ENCODE measurements at places on chromosomes 13 and 19.
A peak's percentile ranks its signal among the peaks of the same experiment; 100 is the strongest.

GRCh38 chr19:21052902-21053301 is 29.1 kb upstream of the ZNF714 start:
- DNase-seq: no peak

- no peak for DNase-seq
Observed at GRCh38 chr19:2083174-2083854, 12.8 kb downstream of the MOB3A start.

DNA sequence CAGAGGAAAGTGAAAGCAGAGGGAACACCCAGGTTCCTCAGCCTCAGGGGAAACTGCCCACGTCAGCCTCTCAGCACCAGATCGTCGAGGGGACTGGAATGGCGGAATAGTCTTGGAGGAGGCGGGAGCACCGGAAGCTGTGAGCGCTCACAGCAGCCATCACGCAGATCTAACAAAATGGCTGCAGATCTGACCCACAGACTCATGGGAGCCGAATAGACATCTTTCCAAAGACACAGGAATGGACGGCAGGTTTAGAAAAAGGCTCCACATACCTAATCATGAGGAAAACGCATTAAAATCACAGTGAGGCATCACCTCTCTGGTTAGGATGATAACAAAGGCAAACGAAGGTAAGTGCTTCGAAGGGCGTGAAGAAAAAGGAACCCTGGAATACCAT is 11.8 kb upstream of the LILRA2 start:
- DNase-seq: no peak

DNA sequence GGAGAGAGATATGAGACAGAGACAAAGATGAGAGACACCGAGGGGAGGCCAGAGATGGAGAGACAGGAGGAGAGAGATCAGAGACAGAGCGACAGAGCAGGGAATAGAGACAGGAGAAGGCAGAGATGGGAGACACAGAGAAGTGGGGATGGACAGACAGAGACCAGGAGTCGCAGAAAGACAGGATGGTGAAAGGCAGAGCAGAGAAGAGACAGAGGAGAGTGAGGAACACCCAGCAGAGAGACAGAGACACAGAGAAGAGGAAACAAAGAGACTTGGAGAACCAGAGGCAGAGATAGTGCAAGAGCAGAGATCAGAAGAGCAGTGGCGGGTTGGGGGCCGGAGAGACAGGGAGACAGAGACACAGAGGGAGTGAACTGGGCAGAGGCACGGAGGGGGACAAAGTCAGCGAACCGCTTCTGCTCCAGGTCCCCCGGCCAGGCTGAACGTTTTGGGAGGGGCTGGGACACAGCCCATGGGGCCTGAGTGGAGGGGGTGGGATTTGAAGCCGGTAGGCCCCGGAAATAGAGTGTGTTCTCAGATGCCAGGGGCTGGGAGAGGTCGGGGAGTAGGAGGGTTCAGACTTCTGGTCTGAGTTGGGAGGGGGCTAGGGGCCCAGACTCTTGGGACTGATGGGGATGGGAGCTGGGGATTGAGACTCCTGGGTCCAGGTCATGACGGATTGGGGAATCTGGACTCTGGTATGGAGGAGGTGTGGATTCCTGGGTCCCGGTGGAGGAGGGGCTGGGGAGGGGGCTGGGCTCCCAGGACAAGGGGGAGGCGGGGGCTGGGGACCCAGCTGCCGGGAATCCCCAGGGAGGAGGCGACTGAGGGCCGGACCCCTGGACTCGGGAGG is 654 bp downstream of the ZNF579 start:
- no peak for DNase-seq

DNA sequence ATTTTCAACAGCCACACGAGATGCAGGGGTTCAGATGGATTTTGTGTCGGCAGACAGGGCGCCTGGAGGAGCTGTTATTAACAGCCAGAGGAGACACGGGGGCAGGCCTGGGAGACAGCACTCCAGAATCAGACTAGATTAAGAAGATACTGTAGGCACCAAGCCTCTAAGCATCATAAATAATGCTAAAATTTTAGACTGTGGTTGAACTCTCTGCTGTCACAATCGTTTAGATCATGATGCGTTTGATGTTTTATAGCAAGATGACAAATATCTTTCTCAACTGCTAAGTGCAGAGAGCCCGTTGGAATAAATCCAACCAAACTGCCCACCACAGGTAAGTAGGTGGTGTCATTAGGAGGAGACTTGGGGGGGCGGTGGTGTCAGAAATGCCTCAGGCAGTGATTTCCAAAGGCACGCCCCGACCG is 63.9 kb downstream of the CEBPG start:
- no peak for DNase-seq

- DNase-seq: no peak
Observed at GRCh38 chr19:58001895-58002369, 688 bp downstream of the ZNF606 start.

DNA sequence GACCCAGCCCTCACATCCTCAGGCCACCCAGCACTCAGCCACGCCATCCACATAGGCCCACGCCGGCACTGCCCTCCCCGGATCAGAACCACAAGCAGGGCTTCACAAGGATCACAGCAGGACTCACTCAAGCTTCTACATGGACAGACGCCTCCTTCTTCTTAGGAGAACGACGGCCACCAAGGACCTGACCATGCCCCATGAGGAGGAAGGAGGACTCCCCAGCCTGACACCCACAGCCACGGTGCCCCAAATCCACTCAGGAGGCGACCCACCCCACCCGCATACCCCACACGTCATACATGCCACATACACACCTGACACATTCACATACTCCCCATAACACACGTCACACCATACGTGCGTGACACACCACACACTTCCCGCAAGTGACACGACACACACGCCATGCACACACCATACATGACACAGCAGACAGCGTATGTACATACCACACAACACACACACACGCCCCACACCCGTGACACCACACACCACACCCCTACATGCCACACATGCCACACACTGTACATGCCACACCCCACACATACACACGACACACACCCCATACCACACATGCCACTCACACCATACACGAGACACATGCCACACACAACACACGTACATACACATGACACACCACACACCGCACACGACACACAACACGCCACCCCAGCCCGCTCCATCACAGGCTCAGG is 50.4 kb downstream of the MLLT1 start:
- DNase-seq: no peak

- no peak for DNase-seq
Observed at GRCh38 chr19:2848616-2849015, 7.3 kb downstream of the ZNF555 start.

- no peak for DNase-seq
Observed at GRCh38 chr19:6730153-6730804, 7.1 kb downstream of the GPR108 start.

DNA sequence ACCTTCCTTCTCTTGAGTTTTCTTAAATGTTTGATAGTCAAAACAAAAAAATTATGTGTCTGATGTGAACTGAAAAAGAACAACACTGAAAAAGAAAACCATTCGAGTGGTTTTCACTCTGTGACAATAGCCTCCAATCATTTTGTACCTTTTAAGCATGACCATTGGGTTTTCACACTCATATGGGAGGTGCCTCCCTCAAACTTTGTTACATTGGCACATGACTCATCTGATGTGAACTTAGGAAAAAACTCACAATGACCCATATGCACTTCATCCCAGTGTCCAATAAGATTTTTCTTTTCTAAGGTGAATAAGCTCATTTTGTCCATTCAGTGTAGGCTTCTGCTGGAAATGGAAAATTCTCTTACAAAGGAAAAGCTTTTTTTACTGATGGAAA is 66.6 kb upstream of the XPO4 start:
- DNase-seq: no peak

DNA sequence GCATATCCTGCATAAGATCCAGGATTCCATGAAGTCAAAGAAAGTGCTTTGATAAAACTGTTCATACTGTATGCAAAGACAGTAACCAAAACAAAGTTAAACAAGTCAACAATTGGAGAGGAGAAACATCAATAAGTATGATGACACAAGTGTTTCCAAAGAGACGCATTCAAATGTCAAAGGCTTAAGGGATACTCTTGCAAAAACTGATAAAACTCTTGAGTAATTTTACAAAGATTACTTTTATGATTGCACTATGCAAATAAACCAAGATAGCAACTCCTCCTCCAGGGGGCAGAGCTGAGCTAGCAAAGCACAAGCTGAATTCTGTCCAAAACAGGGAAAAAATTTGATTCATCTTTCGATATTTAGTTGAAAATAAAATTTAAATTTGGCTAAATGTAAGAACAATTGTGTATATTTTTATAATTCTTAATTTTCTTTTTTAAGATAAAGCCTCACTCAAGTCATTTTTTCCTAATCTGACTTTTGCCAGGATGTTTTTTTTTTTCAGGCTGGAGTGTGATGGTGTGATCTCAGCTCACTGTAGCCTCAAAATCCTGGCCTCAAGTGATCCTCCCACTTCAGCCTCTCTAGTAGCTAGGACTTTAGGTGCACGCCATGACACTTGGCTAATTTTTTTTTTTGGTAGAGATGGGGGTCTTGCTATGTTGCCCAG is 84.0 kb downstream of the MZT1 start:
- no peak for DNase-seq

DNA sequence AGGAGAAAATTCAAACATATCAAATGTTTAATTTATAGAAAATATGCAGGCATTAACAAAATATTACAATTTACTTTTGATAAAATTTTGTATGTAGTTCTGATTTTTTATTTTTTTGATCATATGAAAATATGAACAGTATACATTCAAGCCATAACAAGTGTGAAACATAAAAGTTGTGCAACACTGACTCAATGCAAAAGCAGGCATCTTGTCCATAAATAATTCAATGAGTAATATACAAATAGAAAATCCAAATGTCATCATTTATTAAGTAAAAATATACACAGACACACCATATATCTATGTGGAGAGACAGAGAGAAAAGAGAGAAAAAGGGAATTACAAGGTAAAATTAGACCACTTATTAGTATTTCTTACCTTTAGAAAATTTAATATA is 1183.9 kb downstream of the SLITRK1 start:
- no peak for DNase-seq

DNA sequence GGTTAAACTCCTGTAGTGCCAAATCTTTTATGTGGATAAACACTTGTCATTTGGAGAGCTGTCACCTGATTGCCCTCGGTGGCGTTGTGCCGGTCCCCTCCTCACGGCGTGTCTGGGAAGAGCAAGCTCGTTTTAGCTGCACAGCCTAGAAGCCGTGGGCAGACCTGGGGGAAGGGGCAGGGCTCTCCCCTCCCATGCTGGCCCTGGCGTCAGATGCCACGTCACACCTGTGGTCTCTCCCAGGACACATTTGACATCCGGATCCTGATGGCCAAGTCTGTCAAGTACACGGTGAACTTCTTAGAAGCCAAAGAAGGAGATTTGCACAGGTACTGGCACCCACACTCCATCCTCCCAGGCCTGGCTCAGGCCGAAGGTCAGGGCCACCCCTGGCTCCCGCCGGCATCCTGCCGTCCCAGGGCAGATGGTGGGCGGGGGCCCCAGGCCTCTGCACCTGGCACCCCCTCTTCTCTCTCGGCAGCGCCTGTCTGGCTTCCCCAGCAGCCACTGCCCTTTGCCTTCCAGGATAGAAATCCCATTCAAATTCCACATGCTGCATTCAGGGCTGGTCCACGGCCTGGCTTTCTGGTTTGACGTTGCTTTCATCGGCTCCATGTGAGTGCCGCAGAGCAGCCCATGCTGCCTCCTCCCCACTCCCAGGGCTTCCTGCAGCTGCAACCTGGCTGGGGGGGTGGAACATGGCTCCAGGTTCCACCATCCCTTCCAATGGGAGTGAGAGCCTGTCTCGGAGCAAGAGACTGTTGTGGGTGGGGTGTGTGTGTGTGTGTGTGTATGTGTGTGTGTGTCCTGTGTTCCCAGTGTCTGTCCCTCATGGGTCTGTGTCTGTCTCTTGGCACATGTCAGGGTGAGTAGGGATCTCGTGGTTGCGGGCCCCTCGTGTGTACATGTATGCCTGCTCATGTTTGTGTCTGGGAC is 8.8 kb downstream of the YIPF2 start:
- DNase-seq: no peak

GRCh38 chr19:32809754-32810153 is 59.8 kb downstream of the SLC7A9 start:
- DNase-seq: no peak

GRCh38 chr19:29685326-29685725 is 20.1 kb downstream of the PLEKHF1 start:
- no peak for DNase-seq

- peak; percentile 78 for DNase-seq
Observed at GRCh38 chr19:5035793-5036697, 67.1 kb downstream of the KDM4B start.

DNA sequence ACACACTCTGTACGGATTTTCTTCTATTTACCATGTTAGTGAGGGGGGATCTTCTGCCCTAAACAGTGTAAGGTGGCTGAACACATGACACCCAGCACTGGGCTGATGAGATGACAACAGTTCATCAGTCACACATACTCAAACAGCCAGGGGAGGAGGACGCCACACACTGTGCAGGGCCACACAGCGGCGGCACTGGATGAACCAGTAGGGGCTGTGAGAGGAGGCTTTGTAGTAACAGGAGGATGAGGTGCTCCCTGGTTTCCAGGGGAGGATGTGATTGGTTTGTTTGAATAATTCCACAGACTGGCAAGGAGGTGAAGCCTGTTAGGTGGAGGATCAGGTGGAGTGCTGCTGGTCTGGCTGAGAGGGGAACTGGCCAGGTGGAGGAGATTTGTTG is 16.3 kb upstream of the GTF3A start:
- DNase-seq: no peak

DNA sequence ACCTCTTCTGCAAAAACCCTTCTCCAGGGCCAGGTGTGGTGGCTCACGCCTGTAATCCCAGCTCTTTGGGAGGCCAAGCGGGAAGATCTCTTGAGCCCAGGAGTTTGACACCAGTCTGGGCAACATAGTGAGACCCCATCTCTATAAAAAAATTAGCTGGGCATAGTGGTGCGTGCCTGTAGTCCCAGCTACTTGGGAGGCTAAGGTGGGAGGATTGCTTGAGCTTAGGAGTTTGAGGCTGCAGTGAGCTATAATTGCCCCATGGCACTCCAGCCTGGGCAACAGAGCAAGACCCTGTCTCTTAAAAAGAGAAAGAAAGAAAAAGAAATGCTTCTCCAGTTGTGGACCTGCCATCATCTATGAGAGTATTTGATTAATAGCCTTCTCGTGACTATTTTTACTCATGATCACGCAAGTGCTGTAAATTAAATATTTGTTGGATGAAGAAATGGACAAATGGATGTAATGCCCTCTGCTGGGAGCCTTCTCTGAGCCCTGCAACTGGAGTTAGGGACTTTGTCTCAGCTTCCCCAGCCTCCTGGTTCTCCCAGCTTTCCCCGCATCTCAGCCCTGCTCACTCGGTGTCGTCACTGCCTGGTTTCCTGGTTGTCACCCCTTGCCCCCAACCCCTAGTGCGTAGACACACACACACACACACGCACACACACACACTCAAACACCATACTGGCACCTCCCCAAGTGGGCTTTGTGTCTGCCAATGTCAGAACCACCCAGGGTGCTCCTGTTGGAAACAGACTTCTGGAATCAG is 12.2 kb downstream of the WIZ start:
- no peak for DNase-seq
